T-cell (primary cell): ENCODE measurements at places on chromosomes 11 and 22.

GRCh38 chr22:40212121-40212520 lies 34.4 kb downstream of the TNRC6B start:
- no peak for DNase-seq

DNA sequence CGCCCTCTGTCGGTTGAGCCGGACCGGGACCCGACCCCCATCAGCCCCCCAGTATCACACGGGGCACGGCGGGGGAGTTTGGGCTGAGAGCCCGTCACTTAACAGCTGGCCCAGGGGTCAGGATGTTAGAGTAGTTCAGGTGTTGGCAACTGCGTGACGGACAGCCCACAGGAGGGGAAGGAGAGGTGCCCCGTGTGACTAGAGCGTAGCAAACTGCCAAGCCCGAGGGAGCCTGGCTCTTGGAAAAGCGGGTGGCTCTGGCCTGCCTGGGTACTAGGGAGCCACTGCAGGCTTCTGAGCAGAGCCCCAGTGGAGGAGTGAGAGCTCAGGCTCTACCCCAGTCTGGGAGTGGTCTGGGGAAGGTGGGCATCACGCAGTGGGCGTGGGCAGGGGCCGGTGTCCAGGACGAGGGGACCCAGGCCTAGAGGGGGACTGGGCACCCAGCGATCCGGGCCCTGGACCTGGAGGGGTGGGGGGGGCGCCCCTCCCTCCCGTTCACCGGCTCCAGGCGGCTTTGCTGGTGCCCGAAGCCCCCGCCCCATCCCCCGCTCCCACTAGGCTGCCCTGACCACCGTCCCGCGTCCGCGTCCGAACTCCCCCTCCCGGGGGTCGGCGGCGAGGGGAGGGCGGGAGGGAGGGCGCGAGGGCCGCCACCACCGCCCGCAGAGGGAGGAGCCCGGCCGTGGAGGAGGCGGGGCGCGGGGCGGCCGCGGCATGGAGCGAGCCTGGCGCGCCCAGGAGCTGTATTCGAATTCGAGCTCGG lies 24.4 kb downstream of the SHANK3 start:
- no peak for DNase-seq

DNA sequence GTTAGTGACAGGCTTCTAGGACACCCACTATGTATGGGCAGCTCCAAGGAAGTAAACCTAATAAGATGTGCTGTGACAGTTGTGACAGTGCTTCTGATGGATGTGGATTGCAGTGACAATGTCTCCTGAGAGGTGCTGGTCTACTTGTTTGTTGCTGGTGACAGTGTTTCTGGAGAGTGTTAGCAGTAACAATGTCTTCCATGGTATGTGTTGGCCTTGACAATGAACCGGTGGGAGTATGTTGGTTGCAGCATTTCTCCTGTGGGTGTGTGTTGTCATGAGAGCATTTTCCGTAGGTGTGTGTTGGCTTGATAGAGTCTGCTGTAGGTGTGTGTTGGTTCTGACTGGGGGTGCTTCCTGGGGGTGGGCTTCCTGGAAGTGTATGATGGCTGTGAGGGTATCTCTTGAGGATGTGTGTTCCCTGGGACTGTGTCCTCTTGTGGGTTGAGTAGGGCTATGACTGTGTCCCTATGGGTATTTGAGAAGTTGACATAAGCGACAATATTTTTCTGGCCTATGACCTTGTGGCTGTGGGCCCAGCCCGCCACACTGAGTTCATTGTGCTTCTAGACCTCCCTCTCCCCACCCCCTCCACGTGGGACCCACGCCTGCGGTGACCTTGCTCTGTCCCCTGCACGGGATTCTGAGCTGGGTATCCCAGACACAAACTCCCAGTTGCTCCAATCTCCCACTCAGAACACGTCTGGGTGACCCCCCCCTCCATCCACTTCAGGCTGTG lies 1.2 kb downstream of the DCHS1 start:
- DNase-seq = no peak

GRCh38 chr11:19842505-19842904 lies 129.9 kb downstream of the NAV2 start:
- no peak for DNase-seq

GRCh38 chr11:12170984-12171383 lies 60.6 kb downstream of the MICAL2 start:
- no peak for DNase-seq

DNA sequence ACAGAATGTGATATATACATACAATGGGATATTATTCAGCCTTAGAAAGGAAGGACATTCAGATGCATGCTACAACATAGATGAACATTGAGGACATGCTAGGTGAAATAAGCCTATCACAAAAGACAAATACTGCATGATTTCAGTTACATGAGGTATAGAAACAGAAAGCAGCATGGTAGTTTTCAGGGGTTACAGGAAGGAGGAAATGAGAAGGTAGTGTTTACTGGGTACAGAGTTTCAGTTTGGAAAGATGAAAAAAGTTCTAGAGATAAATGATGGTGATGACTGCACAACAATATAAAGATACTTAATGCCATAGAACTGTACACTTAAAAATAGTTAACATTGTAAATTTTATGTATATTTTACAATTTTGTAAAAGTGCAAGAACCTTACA lies 266.7 kb upstream of the C11orf87 start:
- no peak for DNase-seq

- no peak for DNase-seq
These were observed 1.5 kb downstream of the OR9G1 start for GRCh38 chr11:56700242-56700913.

DNA sequence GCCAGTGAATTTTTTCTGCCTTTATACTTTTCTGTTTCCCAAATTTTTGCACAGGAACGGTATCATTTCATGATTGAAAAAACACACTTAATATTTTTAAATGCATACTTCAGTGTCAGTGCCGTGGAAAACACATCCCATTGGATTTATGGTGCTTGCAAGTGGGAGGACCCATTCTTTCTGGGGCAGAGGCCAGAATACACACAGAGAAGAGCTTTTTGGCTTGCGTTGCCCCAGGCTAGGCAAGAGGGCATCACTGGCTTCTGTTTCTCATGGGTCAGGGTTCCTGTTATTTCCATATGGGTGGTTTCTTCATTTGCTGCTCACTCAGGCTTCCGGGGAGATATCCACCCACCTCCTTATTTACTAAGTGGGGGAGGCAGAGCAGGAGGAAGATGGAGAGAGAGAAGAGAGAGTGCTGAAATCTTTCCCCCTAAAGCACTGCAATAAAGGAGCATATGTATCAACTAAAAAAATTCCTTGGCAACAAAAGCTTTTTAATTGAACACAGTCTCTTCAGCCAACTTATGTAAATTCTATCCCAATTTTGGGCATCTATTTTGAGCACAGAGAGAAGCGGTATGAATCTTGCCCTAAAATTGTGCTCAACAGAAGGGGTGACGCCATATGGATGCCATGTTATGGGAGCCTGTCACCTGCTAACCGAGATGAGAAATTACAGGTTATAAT lies 66.0 kb upstream of the KIRREL3 start:
- DNase-seq = no peak

DNA sequence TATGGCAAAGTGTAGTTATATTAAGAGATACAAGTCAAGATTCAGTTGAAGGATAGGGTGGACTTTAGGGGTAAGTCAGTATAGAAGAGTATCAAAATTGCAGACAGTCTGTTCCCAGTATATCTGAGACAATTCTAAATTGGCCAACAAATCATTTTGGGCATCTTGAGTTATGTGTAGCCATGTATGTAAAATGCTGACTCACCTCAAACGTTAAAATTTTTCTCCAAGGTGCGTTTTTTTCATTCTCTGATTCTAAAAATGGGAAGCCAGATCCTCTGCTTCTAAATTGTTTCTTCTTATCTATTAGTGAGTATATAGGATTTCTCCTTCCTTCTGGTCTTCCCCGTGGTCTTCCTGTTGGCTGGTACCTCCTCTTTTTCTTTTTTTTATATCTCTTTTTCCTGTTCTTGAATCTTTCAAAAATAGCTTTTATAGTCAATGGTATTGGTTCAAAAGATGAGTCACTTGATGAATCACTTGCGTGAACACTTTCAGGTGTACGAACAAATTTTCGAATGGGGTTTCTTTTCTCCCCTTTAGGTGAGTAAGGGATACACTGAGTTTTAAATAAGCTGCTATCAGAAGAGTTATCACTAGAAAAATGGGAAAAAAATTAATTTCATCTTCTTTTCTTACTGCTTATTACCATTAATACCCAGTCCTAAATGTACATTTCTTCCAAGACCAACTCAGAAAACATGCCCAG lies 3.2 kb downstream of the TAF1D start:
- no peak for DNase-seq
